Neural crest cell (in vitro differentiated cells): ENCODE measurements at places on chromosomes 5 and 9. TPM values are rescaled to one million over a fixed set of nuclear protein-coding genes. Genes with fewer than 3 reads are reported as not detected.

DNA sequence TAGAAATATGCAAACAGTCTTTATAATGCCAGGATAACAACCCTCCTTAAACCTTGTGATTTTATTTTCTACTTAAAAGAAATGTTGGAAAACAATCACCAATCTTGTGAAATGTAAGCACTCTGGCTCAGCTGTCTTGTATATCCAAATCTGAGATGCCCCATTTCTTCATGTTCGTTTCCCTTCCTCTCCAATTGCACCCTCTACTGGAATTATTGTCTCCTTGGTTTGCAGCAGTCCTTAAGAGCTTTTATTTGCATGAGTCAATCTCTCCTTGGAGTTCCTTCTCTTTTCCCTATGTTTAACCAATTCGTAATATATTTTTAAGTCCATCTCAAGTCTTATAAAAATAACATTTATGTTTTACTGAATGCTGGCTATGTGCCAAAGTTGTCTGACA, 362.0 kb upstream of the CDH10 start:
- no peaks in the 10 kb centered on the region for H3K36me3 ChIP-seq
- no peaks in the 10 kb centered on the region for H3K27me3 ChIP-seq
- no peak for DNase-seq
- H3K4me1 ChIP-seq = peaks cover 4% of the 10 kb centered on the region
- no peak overlapping the region for H3K4me3 ChIP-seq

GRCh38 chr5:33841891-33842290, 49.9 kb downstream of the ADAMTS12 start:
- peaks cover 3% of the 10 kb centered on the region for H3K4me1 ChIP-seq
- H3K36me3 ChIP-seq = no peaks in the 10 kb centered on the region
- H3K27ac ChIP-seq = no peak overlapping the region
- H3K4me3 ChIP-seq = no peak overlapping the region

GRCh38 chr5:116044073-116044472, 11.8 kb downstream of the ARL14EPL start:
- no peak for DNase-seq
- no peaks in the 10 kb centered on the region for H3K4me1 ChIP-seq
- no peak overlapping the region for H3K4me3 ChIP-seq
- no peaks in the 10 kb centered on the region for H3K36me3 ChIP-seq
- no peaks in the 10 kb centered on the region for H3K27me3 ChIP-seq

- H3K27ac ChIP-seq = no peak overlapping the region
- no peaks in the 10 kb centered on the region for H3K4me1 ChIP-seq
- no peak overlapping the region for H3K4me3 ChIP-seq
- peaks cover 9% of the 10 kb centered on the region for H3K27me3 ChIP-seq
- H3K36me3 ChIP-seq = no peaks in the 10 kb centered on the region
- no peak for DNase-seq
Measured at GRCh38 chr5:71894091-71894490, 175.0 kb downstream of the CARTPT start.

GRCh38 chr5:94627191-94627590, 8.7 kb downstream of the SLF1 start:
- H3K27ac ChIP-seq = no peak overlapping the region
- H3K4me1 ChIP-seq = peaks cover 5% of the 10 kb centered on the region
- H3K36me3 ChIP-seq = peaks cover 28% of the 10 kb centered on the region
- H3K27me3 ChIP-seq = no peaks in the 10 kb centered on the region
- no peak overlapping the region for H3K4me3 ChIP-seq

EMB gene
- total RNA-seq = 16.9 and 20.5 TPM in 2 replicates

IRGM gene
- total RNA-seq = not detected in 2 replicates

SOX30 gene
- not detected in 2 replicates for total RNA-seq

GHR gene
- total RNA-seq = 0.27 and 0.61 TPM in 2 replicates
